ENCODE measurements at places on chromosomes 6 and 20.
A peak's percentile ranks its signal among the peaks of the same experiment; 100 is the strongest.

DNA sequence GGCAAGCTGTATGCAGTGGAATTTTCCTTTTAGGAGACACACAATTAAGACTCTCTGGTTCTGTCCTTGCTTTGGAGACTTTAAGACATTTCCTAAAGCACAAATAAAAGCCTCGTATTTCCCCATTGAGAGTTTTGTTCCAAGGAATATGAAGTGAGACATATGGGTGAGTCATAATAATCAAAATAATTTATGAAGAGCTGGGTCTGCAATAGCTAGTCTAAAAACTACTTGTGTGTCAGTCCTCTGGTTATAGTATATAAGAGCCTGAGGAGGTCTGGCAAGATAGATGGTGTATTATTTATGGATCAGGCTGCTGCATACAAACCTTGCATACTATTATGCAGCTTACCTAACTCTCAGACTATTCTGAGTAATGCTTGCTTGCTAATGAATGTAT lies 142.6 kb downstream of the ADGRG6 start:
- DNase-seq: no peak

DNA sequence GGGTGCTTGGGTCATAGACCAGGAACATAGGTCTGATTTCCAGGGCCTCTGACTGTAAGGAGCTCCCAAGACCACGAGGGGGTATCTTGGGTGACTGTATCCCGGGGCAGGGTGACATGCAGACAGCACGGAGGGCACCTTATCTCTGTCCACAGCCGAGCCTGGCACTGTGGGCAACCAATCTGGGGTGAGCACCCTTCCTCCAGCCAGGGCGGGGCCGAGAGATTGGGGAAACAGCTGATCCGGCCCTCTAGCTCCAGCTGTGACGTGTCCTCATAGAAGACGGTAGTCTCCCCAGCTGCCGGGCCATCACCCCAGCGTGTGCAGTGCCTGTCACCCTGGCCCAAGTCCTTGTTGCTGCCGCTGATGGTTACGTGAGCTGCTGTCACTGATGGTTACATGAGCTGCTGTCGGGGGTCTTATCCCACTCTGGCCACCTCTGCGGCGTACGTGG lies 139.6 kb upstream of the RNF24 start:
- no peak for DNase-seq

DNA sequence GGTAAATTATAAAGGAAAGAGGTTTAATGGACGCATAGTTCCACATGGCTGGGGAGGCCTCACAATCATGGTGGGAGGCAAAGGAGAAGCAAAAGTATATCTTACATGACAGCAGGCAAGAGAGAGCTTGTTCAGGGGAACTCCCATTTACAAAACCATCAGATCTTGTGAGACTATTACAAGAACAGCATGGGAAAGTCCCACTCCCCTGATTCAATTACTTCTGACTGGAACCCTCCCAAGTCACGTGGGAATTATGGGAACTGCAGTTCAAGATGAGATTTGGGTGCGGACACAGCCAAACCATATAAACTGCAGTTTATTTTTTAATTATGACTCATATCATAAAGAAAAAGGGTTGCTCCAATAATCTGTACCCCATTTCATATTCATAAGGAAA lies 22.3 kb upstream of the HLA-DQA2 start:
- DNase-seq: no peak

DNA sequence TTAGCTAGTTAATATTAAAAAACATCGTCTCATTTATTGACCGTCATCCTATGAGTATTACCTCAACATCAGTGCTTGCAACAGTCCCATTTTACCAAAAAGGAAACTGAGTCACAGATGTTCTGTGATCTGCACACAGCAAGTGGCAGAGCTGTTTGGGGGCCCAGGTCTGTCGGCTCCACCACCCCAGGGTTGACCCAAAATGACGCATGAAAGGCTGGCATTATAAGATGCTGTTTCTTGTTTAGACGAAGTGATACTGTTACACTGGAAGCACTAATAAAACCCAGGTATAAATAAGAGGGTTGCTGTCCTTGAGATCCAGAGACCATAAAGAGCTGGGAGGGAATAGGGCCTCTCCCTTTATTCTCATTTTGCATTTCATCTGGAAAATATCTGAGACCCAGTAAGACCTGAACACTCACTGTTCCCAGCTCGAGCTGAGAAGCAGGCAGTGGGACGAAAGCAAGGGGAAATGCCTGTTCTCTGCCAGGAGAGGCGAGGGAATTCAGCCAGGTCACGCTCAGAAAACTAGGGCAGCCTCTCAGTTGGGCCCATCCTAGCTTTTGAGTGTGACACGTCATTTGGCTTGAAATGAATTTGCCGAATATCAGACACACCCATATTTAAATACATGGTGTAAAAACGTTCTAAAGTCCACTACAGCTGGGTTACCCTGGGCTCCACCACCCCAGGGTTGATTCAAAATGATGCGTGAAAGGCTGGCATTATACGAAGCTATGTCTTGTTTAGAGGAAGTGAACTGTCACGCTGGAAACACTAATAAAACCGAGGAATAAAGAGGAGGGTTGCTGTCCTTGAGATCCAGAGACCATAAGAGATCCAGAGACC lies 1.4 kb upstream of the MICAL1 start:
- peak; percentile 37 for DNase-seq
